ENCODE measurements at places on chromosomes 5 and 9. TPM values are rescaled to one million over a fixed set of nuclear protein-coding genes. Genes with fewer than 3 reads are reported as not detected.

YTHDC2 gene
- polyA plus RNA-seq, result 19.6 TPM

DNA sequence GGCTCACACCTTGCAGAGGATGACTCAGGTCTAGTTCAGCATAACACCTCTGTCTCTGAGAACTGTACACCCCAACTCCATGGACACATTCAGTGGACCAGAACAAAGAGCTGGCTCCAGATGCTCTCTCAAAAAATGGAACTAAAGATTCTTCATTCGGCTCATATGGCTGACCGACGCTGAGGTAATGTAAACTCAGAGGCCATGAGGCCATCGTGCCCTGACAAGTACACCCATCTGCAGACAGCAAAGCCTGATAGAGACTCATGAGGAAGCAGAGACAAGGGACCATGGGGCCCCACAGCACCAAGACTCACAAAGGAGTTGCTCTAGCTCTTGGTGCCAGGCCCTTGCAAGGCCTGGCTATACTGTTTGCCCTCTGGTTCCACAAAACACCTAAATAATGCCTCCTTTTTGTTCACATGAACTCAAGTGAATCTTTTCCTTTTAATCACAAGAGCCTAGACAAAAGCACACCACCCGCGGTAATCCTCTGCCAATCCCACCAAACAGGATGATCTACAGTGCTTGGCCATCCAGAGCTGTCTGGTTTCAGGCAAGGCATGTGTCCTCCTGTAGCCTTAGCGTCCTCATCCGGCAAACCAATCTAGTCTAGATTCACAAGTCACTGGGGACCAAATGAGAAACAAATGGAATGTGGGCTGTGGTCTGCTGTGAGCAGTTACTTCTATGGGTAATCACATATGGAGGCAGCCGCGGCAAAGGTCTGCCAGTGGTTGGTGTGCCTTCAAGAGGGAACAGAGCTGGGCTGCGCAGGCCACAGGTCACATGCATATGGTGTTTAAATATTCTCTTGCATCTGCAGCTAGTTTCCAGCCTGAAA is 22.7 kb downstream of the MED27 start:
- DNase-seq, result no peak

- no peak for DNase-seq
Observed at GRCh38 chr9:88523056-88523455, 11.9 kb upstream of the NXNL2 start.

GRCh38 chr5:93164690-93165089 is 416.3 kb downstream of the NR2F1-AS1 start:
- DNase-seq, result no peak

DNA sequence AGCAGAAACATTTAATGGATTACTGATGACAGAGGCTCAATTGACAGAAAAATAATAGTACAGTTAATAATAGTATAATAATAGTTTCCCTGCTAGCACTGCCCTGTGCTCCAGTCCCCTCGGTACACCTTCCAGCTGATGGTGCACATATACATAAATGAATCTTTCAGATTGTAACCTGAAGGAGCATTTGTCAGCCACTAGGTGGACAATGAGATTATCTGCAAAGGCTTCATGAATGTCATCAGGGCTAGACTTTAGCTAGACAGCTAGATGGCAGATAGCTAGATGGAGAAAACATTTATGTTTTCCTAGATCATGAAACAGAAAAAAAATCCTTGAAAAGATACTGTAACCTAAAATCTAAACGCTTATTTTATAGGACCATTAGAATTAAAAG is 304.4 kb upstream of the SMC2 start:
- DNase-seq, result no peak

DNA sequence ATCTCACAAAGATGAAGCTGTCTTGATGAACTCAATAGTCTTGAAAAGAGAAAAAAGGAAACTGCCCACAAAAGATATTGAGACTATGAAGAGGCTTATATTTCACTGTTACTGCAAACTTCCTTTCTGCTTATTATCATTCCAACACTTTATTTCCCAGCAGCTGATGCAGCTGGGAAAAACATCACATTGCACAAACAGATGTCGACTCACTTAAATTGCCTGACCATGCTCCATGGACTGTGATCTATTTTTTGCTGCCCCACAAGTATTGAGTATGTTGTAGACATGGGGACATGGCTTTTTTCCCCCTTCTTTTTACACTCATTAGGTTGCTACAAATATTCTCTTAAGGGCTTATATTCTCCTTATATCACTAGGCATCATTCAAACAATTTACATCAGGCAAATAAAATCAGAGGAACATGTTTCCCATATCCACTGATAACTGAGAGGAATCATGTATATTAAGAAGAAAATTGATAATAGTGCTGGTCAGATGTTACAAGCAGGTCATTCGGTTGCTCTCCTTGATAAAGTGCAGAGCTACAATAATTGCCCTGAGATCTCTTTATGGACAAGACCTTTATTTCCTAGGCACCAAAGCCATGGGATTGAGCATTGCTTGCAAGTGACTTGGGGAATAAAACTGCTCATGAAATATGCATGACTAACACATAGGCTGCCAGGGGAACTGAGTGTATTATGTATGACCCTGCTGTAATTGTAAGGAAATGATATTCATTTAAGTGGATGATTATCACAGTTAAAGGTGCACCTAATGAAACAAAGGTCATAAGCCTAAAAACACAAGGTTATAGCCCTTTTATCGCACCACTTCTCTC is 509.9 kb downstream of the ZNF608 start:
- no peak for DNase-seq

GRCh38 chr9:69549310-69550202 is 122.6 kb downstream of the APBA1 start:
- no peak for DNase-seq

PCDHGA1 gene
- 0.58 TPM for polyA plus RNA-seq

POMT1 gene
- polyA plus RNA-seq, result 23.6 TPM

HTR1A gene
- polyA plus RNA-seq, result not detected

- no peak for DNase-seq
Observed at GRCh38 chr5:152811988-152812387, 406.9 kb upstream of the NMUR2 start.

DNA sequence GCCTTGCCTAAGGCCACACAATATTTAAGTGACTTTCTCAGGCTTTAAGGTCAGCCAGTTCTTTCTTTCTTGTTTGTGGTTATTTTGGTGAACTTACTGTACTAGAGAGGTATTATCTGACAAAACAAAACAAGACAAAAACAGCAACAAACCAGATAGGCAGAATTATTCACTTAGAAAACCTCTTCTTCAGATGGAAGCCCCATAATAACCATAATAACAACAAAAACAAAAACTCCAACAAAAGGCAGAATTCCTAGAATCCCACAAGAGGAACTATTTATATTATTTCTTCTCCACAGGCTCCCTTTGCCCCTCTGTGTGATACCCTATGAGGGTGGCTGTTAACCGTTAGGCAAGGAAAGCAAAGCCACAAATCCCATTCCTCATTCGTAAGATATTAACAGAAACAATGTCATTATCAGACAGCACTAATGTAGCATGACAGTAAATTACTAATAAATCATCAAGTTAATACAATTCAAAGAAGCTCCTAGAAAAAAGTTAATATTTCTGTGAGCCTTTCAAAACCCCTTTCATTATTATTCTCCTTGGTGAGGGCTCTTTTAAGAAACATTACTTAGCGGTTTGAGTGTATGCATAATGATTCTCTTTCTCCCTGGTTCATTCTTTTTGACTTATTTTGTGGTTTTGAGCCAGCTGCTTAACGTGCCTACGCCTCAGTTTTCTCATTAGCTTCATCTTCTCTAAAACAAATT is 274.9 kb downstream of the EFNA5 start:
- DNase-seq, result no peak

- DNase-seq, result no peak
Observed at GRCh38 chr5:33925278-33925677, 10.9 kb upstream of the RXFP3 start.

DNA sequence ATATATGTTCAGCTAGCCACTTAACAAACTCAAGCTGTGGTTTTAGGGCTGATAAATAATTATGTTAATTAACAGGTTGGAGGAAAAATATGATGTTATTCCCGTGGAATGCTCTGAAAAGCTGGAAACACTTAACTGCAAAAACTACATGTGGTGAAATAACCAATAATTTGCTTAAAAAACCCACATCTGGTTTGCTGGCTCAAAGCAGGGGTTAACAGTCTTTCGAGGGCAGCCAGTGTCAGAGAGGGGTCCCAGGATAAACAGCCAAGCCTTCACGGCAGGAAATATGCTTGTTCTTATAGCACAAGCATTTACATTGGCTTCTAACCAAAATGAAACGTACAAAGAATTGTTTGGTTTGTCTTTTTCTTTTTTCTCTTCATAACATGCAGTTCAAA is 254.0 kb upstream of the GAS1 start:
- peak; percentile 68 for DNase-seq

GABRA1 gene
- not detected for polyA plus RNA-seq

DNA sequence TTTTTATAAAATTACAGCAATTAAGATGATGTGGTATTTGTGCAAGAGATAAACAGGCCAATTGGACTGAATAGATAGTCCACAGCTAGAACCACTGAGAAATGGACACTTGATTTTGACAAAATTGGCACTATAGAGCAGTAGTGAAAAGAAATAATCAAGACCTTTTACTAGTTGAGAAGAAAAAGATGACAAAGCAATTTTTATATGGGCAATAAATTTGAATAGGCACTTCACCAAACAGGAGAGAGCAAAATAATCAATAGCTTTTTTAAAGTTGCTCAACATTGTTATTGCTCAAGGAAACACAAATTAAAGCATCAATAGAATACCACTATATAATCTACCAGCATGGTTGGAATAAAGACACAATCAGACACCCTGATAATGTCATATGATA is 193.5 kb upstream of the FTMT start:
- DNase-seq, result no peak

DNA sequence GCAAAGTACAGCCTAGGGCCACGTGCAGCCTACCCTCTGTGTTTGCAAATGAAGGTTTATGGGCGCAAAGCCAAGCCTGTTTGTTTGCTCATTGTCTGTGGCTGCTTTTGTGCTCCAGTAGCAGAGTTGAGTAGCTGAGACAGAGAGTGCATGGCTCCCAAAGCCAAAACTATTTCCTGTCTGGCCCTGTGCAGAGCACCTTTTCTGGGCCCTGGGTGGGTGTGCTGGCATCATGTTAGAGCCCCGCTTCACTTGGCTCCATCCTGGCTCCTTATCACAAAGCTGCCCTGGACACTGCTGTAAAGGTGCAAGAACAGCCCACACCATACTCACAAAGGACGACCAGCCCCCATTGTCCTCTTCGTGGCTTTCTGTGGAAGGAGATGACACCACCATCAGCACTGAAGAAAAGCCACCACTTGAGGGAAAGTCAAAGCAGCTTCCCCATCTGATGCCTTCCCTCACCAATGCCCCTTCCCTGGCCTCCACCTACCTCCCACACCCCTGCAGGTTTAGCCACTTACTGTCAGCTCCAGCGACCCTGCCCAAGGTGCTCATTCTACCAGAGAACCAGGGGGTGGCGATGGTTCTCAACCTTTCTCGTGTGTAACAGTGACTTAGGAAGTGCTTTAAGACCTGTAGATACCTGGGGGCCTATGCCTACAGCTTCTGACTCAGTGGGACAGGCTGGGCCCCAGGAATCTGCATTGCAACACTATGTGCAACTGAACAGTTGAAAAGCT is 23.4 kb downstream of the LCP2 start:
- no peak for DNase-seq

GRCh38 chr9:104987743-104988142 is 59.8 kb upstream of the ABCA1 start:
- no peak for DNase-seq
